ENCODE measurements at places on chromosomes 2 and 18.

- no peak for DNase-seq
Observed at GRCh38 chr2:84393829-84394228, 65.3 kb downstream of the SUCLG1 start.

DNA sequence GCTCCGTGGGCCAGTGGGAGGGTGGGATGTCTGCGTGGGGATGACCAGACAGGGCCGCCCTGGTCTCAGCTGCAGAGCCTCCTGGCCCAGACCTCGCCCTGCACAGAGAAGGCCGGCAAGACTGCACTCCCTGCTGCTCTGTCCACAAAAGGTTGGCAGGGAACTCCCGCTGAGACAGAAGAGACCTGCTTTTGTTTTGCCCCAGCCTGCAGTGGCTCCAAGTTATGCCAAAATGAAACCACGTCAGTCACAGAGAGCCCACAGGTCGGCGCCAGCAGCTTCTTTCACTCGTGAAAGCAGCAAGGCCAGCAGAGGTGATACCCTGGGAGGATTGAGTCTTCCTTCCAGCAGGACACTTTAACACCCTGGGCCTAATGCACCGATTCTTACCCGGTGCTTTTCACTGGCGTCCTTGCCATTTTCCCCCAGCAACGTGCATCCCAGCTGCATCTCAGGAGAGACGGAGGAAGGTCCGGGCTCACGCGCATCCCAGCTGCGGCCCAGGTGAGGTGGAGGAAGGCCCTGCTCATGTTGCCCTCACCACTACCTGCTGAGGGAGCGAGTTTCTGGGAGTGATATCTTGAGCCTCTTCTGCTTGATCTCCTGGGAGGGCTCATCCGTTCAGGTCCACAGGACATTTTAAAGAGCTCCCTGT lies 22.1 kb upstream of the CTDP1 start:
- no peak for DNase-seq

DNA sequence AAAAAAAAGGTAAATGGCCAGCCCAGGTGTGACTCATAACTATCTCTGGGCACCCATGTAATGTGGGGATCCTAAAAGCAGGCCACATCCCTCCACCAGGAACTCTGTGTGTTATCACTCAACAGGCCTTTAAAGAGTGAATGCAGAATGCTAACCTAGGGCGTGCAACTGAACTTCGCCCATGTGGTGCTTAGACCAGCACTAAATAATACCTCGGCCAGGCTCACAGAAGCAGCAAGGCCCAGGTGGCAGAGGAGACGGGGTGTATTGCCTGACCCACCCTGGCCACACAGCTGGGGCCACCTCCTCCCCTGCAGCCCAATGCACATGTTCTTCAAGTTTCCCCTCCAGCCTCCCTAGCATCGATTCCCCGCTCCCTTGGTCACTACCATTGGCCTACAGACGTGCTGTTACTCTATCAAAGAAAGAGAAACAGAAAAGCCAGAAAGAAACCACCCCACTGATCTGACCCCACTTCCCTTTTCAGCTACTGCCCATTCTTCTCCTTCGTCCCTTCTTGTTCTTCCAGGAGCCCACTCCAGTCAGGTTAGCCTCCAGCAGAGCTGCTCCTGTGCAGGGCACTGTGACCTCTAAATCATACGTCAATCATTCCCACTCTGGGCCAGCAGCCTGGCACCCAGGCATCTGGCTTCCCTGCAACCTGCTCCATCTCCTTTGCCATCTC lies 22.0 kb downstream of the FAM178B start:
- no peak for DNase-seq

GRCh38 chr2:211745295-211746097 lies 793.1 kb downstream of the ERBB4 start:
- peak; percentile 52 for DNase-seq

- peak; percentile 6 for DNase-seq
Observed at GRCh38 chr2:170310876-170311502, 133.0 kb downstream of the MYO3B start.

GRCh38 chr18:73840319-73840945 lies 307.2 kb downstream of the FBXO15 start:
- DNase-seq: no peak

GRCh38 chr18:61988100-61988499 lies 95.3 kb upstream of the RNF152 start:
- no peak for DNase-seq

GRCh38 chr2:240407090-240407489 lies 28.4 kb upstream of the GPC1 start:
- DNase-seq: no peak

GRCh38 chr2:218857371-218858137 lies 2.1 kb upstream of the WNT6 start:
- DNase-seq: no peak

DNA sequence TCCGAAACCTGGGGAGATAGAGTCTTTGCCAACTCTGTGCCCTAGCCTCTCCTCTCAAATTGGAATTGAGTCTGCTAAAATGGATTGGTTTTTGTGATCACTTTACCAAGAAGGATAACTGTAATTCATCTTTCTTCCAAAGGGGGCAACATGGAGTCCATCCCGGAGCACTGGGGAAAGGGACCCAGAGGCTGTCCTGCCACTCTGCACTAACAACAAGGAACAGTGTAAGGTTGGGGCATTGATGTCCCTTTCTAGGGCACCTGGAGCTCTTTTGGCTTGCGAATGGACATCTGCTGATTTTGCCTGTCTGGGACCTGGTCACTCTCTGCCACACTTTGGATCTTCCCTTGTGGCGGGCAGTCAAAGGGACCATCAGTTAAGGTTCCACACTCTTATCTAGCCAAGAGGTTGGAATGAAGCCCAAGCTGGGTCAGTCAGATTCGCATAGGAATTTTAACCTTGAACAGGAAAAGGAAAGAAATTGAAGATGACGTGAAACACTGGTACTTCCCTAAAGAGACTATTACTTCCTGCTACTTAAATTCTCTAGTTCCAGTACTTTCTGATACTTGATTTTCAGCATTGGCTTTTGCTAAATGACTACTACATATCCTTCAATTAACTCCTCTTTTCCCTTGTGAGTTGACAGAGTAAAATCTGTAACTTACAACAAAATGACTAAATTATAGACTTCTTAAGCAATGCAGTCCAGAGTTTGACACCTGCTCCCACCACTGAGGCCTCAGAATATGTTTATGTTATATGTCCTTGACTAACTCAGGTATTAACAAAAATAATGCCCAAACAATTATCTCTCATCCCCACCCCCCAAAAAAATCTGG lies 64.7 kb upstream of the KLF7 start:
- DNase-seq: no peak

GRCh38 chr18:27665264-27665799 lies 480.2 kb upstream of the CHST9 start:
- no peak for DNase-seq

GRCh38 chr2:100592226-100592625 lies 29.4 kb downstream of the PDCL3 start:
- no peak for DNase-seq

DNA sequence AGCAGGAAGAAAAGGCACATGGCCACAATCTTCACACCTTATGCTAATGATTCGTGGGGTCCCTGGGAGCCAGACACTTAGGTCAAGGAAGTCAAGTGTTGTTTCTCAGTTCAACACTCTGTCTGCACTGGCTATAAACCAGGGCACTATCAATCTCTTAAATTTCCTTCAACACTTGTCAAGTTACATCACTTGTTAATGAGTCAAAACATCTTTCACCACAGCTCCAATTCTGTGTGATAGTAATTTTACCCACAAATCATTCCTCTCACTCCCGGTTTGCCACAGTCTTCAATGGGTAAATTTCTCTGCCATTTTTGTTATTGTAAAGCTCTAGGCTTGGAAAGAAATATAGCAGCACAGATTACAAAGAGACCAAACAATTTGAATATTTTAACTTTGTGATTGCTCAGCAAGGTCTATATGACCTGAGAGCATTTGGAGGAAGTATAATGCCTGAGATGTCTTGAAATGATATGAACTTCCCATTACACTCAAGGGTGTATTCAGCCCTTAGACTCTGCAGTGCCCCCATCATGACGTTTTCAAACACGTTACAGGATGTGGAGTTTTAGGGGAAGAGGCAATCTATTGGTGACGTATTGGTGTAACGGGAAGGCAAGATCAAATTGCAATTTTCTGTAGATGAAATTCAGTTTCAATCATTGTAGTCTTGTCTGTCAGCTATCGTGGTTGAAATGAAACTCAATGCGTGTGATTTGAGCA lies 78.7 kb downstream of the ICOS start:
- no peak for DNase-seq

DNA sequence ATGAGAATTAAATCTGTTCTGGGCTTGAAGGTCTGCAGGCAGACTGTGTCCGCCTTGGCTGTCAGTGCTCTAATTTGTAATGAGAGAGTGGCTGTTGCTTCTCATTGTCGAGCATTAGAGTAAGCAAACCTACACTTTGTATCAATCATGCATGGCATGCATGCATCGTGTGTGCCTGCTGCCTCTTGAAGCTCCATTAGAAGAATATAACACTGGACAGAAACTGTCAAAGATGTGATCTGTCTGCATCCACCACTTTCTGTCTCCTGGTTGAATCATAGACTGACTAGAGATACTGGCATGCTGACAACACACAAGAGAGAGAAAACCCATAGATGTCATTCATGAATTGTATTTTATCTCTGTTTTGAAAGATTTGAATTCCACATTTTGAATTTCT lies 275.0 kb upstream of the NXPH2 start:
- no peak for DNase-seq

Measured in GM13977 (cell line).